Naive thymus-derived CD8-positive, alpha-beta T cell (primary cell): ENCODE measurements at places on chromosomes 7 and 10.

DNA sequence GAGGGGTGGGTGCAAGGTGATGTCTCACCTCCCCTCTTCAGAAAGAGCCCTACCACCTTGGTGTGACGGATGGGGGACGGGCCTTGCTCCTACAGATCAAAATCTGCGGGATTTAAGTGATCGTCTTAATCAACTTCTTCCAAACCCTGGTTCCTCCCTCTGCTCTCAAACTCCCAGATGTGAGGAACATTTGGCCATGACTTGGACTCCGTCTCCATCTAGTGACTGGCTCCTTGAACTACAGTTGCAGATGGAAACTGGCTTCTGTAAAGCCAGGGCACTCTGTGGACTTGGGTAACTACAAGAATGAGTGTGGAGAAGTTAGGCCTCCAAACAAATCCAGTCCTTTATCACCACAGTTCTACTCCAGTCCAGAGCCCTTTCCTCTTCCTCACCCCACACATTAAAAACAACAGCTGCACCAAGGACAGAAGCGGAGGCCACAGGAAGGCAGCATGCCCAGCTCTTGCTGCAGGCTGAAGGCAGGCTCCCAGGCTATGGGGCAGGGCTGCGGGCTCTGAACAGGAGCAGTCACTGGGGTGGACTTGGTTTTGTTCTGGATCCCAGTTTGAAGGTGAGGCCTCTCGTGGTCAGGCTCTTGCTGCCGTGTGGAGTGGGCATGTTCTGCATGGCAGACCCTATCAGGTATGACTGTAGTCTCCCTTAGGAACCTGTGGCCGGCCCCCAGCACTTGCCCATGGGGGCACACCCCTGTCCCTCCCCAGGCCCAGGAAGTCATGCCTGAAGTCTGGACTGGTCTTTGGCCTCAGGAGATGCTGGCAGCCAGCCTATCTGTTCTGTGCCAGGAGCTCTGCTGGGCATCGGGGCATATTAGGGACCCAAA lies 79.4 kb downstream of the VWC2 start:
- DNase-seq = no peak

DNA sequence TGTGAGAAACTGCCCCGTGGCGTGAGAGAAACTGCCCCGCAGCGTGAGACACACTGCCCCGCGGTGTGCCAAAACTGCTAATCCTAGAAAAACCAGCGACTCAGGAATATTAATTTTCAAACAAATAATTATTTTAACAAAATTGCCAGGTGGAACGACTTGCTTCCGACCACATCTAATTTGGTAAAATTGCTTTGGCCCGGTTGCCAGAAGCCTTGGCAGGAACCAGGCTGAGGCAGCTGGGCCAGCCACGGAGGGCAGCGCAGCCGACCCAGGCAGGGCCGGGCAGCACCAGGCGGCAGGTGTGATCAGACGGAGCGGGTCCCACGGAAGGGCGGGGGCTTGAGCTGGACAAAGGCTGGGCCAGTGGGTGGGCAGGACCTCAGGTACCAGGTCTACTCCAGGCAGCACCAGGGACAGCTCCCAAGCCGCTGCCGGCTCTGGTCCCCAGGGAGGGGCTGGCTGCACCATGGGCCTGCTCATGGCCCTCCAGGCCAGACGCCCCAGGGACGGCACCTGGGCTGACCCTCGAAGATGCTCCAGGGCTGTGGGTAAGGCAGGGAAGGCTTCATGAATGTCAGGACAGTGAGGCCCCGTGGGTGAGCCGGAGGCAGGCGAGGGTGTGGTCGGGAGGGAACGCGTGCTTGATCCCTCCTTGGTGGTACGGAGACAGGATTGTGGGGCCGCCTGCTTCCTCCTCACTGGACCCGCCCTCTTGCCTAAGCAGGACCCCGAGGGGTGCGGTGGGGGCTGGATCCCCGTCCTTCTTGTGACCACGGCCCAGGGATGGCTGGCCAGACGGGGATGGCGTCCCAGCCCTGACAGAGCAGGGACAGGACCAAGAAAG lies 7.7 kb upstream of the ADGRA1 start:
- DNase-seq = no peak

DNA sequence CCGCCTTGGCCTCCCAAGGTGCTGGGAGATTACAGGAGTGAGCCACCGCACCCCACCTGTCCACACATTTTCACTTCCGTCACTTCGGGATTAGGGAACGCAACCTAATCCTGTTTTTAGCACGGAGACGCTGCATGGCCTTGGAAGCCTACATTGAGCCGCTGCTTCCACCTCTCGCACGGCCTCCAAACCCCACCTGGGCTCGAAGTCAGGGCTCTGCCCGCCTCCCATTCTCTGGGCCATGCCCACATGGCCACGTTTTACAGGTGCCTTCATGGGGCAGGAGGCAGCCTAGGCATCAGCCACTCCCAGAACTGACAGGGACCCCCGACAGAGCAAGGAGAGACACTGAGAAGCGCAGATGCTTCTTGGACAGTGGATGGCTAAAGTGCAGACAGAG lies 100.6 kb downstream of the OAT start:
- DNase-seq = no peak

DNA sequence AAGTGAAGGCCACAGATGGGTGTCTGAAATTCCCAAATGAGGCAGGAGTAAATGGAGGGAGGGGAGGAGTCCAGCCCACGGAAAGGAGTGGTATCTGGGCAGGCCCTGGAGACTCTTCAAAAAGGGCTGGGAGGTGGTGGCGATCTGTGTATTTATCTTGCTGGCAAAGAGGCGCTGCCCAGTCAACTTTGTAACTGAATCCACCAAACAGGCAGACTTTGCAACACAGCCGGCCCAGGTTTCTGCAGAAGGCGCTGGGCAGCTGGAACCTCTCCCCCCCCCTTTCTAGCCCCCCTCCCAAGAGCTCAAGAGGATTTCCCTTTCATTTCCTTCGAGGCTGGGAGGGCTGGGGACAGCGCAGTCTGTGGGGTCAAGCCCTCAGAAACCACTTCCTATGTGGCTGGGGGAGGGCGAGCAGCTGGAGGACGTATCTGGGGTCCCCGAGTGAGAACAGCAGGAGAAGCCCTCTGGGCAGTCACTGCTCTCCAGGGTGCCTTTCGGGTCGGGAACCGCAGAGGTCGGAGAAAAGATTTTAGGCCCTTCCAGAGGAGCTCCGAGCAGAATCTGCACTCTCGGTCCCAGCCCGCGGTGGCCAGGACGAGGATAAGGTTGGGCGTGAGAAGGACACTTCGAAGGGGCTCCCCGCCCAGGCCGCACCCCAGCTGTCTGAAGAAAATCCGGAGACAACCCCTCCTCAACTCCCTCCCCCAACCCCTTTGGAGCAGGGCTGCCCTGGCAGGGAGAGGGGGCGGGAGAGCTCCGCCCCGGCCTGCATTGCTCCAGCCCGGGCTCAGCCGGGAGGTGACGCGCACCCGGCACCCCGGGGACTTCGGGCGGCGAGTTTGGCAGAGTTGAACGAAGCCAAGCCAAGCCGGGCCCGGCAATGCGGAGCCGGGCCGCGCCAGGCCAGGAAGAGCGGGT lies 965 bp downstream of the ZCCHC24 start:
- peak; percentile 21 for DNase-seq

DNA sequence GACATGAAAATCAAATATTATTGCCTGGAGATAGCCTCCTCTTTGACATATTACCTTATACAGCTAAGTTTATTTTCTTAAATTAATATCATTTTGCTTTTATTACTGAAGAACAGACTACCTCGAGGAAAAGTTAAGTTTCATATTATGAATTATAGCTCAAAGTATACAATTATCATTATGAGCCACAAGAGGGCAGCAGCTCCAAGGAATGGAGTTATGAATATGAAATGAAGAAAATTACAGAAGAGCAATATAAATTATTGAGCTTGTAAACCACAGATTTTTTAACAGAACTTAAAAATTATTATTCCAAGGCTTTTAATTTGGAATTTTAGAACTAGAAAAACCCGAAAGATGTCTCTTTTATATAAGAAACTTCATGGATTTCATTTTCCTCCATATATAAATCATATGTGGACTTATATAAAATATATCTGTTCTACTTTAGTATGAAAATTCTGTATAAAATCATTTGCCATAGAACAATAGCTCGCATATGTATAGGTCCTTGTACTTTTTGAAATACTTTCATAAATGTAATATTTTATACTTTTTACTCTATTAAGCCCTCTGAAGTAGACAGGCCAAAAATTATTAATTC lies 40.1 kb downstream of the IQUB start:
- peak; percentile 48 for DNase-seq

DNA sequence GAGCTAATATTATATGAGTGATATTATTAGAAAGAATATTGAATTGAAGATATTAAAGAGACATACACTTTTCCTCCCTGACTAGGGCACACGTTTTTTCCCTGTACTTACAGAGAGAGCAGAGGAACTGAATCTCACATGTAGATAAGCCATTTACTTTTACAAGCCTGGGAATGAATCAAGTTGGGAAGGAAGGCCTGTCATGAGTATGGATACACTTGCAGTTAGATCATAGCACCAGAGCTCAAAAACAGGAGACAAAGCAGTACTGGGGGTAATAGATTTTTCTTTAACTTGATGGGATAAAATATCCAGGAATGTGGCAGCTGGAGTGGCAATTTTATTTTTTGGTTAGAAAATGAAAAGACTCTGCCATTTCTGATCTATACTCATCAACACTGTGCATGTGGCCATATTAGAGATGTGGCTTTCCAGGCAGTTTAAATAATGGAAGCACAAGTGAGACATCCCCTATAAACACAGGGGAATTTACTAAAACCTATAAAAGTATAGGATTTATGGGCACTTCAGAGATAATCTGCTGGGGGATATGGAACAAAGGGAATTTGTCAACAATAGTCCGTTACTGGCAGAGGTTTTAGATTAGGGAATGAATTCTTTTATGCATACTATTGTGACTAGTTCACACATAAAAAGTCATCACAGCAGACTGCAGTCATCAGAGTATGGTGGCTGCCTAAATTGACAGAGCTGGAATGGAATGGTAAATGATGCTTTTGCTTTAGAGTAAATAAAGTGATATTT lies 657.7 kb upstream of the MBL2 start:
- no peak for DNase-seq

DNA sequence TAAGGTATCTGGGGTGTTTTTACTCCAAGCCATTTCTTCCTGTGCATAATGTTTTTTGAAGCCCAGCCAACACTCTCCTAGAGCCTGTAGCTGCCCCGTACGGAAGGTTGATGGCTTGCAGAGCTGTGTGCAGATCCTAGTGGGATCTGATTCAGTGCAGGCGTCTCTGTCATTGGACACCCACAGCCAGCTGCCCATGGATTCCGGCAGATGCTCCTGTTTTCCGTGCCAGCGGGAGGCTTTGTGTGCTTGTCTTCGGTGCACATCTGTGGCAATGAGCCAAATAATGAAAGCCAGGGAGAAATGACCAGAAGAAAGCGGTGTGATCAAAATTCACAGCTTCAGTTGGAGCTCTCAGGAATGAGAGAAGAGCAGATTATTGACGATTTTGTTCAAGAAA lies 426.4 kb downstream of the TYW1 start:
- DNase-seq = no peak

DNA sequence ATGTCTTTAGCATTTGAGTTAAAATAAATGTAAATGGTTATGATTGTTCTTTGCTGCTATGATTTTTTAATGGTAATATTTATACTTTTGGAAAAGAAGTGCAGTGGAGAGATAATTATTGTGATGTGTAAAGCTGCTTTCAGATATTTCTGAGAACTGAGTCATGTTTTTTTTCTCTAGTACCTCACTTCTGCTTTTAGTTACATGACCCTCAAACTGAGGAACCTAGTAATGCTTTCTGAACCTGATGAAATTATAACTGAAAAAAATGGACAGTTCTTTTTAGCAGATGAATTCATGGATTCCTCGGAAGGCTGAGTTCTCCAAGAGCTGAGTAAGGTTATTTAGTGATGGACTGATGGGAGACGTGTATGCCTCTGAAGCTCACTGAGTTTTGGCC lies 167.8 kb downstream of the CDCA7L start:
- DNase-seq = no peak

GRCh38 chr7:100874300-100874576 lies 665 bp upstream of the SRRT start:
- DNase-seq = no peak

- no peak for DNase-seq
These were observed 164.9 kb upstream of the TRIM24 start for GRCh38 chr7:138295049-138295637.

DNA sequence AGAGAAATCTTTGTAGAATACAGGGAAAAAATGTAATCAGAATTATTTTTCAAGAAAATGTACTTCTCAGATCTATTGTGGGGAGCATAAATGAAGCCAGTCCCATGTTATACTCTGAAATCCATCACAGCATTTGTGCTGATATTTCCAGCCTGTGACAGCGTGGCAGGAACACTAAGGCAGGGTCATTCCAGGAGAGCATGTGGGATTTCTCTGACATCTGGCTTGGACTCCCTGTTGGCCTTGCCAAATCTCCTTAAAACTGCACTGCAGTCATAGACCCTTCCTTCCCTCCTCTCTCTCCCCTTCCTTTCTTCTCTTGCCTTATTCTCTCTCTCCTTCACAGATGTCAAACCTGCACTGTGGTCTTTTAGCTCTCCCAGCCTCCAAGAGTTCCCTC lies 6.5 kb upstream of the TSPAN13 start:
- no peak for DNase-seq

DNA sequence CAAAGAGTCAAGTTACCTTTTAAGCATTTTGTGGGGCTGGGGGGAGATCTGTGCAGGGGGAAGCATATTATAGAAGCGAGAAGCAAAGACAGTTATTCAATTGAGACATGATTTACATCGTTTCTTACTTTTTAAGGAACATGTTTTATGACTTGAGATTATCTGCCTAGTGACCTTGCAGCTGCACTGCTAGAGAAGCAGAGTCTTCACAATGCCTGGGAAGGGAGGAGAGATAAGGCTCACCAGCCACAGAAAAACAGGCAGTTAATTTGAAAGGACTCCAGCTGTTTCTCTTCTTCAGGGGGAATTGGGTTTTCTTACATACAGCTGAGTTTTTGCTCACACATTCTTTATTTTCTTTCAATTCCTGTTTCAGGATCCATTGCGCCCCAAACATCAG lies 31.0 kb downstream of the PHYH start:
- DNase-seq = no peak

- DNase-seq = no peak
These were observed 541.0 kb downstream of the ZWINT start for GRCh38 chr10:55820071-55820470.

GRCh38 chr7:48173756-48174382 lies 2.6 kb downstream of the ABCA13 start:
- no peak for DNase-seq

DNA sequence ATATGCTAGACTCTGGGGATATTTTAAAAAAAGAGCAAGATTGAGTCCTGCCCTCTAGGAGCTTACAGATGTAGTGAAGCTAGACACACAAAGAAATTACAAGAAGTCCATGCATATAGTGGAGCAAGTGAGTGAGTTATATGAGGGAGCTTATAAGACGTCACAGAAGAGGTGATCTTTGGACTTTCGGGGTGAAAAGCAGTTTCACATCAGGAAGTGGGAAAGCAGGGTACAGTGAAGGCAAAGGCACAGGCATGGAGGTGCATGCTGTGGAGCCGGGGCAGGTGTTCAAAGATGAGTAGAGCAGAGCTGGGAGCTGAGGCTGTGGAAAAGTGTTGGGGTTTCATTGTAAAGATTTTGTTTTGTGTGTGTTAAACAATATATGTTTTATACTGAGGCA lies 38.5 kb upstream of the EXOC6 start:
- DNase-seq = no peak
